ENCODE measurements at places on chromosomes 6 and 20.
A peak's percentile ranks its signal among the peaks of the same experiment; 100 is the strongest.

- no peak for DNase-seq
These were observed 118.7 kb downstream of the NFATC2 start for GRCh38 chr20:51423810-51424209.

GRCh38 chr6:73121421-73121993 is 103.8 kb downstream of the KHDC1L start:
- no peak for DNase-seq

DNA sequence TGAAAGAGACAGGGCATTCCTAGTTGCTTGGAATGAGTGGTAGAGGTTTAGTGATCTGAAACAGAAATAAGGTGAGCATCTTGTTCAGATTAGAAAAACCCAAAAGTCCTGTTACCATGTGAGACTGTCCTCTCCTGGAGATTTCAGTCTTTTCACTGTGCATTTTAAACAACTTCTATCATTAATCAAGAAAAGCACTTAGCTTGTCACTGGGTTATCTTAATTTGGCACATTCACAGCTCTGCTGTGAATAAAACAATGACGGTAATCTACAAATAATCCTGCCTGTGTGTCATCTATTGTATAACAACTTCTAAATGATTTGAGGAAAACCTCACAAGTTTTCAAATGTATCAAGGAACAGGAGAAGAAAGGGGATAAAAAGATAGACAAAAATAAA is 9.5 kb upstream of the SMIM8 start:
- no peak for DNase-seq

- no peak for DNase-seq
These were observed 23.2 kb downstream of the DIDO1 start for GRCh38 chr20:62902926-62903615.

DNA sequence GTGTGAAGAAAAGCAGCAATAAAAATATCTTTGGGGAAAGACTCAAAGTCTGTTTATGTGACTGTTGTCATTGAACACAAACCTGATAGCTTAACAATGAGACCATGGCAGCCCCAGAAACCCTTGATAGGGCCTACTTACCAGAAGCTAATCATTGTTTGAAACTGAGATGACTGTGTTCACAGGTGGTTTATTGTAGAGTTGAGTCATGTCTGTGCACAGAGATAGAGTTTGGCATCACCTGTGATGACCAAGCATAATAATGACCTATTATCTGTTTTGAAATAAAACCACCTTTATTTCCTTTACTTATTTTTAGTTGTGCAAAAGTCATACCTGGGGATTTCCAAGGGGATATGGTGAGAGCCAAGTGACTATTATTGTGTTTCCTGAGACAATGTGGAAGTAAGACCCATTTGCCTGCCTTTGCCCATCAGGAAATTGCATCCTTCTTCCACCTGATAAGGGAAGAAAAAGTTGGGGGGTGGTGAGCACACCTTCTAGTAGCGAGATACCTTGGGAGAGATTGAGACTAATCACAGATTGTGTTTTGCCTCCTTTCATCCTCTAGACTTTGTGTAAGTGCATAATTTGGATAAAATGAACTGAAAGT is 456.9 kb upstream of the JAG1 start:
- DNase-seq: no peak

- DNase-seq: peak; percentile 94
These were observed 55.1 kb downstream of the IRF4 start for GRCh38 chr6:446418-447366.

GRCh38 chr6:90294614-90294988 is 2.0 kb downstream of the BACH2 start:
- peak; percentile 41 for DNase-seq

- no peak for DNase-seq
These were observed 88.0 kb downstream of the SCML4 start for GRCh38 chr6:107735906-107736635.

DNA sequence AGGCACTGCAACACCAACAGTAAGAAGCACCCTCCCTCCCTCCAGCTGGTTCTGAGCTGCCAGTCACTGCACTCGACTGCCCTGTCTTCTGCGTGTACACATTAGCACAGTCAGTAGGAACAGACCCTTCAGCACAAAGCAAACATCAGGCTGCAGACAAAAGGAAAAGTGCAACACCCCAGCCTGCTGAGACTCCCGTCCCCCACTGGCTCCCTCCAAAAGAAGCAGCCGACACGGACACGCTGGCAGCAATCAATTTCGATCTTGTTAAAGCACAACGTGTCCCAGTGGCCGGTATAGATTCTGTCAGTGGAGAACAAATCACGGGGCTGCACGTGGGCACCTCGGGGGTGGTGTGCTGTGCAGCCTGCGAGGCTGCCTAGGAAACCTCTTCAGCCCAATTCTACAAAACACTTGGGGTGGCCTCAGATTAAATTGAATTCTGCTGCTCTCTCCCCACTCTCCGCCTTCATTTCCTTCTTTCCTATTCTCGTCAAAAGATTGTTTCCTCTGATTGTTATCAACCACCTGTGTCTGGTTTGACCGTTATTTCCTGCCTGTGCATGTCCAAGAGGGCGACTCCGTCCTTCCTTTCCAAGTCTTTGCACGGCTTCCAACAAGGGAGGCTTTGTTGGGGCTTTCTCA is 38.7 kb downstream of the TRAF3IP2 start:
- no peak for DNase-seq

- DNase-seq: no peak
These were observed 28.4 kb downstream of the COL19A1 start for GRCh38 chr6:69894578-69895347.

DNA sequence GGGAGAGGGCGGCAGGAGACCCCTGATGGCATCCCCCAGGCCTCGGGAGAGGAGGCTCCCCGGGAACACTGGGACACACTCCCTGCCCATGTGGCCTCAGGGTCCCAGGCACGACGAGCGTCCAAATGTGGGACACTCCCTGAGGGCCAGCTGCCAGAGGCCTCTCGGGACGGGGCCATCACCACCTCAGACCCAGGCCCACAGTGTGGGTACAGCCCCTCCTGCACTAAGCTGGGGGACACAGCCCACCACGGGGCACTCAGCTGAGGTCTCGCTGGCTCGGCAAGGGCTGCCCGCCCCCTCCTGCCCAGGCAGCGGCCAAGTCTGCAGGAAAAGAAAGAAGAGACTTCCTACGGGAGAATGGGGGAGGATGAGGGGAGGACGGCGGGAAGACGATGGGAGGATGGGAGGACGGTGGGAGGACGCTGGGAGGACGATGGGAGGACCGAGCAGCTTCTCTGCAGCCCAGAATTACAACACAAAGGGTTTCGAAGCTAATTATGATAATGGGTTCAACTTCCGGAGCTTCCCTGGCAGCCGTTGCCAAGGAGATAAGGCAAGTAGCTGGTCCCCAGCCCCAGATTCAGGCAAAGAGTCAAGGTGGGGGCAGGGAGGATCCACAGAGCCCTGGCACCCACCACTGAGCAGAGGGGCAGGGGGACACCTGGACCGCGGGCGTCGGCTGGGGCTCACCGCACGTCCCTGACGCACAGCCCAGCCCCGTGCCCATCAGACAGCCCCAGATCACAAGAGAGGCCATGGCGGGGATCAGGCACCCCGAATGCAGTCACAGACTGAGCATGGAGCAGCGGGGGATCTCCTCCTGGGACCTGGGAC is 17.5 kb downstream of the KCNQ2 start:
- no peak for DNase-seq

DNA sequence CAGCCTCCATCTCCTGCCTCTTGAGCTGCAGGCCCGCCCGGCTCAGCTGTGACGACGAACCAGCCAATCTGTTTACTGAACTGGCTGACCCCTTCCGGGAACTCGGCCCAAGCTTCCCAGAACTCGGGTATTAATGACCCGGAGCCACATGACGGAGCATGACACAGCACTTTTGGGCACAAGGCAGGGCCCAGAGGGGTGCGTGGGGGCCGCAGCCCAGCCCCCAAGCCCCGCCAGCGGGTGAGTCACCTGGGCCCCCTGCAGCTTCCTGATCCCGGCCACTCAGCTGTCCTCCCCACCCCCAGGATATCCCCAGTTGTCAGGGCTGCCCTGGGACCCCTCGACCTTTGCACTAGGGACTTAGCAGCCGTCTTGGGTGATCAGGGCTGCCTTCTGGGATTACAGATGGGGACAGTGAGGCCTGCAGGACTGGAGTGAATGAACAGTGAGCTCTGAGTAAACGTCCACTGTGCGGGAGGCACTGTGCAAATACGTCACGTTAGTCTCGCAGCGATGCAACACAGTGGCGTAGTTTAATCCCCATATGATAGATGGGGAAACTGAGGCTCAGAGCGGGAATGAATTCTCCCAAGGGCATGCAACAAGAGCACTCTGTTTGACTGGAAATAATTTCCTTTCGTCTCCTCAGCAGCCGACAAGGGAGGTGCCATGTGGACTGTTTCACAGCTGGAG is 102.1 kb downstream of the CEBPB start:
- no peak for DNase-seq

DNA sequence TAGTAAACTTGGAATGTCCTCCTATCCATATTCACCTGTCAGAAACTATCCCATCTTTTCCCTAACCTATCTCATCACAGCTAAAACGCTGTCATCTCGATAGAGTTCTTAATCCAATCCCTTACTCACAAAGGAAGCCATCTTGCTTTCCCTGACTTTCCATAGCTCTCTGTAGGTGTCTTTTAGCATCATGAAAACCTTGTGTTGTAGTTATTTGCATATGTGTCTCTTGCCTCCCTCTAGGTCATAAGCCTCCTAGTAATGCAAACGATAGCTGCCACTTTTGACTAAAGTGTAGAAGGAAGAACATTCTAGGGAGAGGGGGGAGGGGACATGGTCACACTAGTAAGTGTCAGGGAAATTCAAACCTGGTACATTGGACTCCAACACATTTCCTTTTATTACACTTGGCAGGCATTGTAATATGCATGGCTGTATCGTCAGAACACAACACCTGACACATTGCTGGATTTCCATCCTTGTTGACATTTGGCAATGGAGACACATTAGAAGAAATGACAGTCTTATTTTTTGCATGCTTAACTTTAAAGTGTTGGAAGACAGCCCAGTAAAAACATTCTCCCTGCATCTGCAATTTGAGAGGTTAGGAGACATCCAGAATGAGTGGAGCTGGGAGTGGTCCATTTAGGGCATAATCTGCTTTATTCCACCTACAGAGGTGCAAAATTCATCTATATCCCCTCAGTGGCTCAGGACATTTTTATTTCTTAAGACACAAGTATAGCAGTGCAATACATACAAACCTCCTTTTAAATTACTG is 283.4 kb downstream of the HAO1 start:
- no peak for DNase-seq

DNA sequence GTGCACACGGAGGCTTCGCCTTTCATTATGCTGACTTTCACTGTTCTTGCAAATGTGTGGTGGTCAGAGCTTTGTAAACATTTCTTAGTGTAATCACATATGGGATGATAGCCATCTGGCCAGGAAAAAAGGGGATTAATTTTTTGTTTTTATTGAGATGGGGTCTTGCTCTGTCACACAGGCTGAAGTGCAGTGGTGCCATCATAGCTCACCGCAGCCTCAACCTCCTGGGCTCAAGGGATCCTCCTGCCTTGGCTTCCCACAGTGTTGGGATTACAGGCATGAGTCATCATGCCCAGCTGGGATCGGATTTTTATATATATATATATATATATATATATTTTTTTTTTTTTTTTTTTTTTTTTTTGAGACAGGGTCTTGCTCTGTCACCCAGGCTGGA is 11.0 kb upstream of the TIAM2 start:
- DNase-seq: no peak

Measured in activated CD4-positive, alpha-beta T cell treated with anti-CD3 and anti-CD28 coated beads, Interleukin-2, amount 50 U/mL, for 4 hours (primary cell).